AG10803 (cell line): ENCODE measurements at places on chromosomes 4 and X.

DNA sequence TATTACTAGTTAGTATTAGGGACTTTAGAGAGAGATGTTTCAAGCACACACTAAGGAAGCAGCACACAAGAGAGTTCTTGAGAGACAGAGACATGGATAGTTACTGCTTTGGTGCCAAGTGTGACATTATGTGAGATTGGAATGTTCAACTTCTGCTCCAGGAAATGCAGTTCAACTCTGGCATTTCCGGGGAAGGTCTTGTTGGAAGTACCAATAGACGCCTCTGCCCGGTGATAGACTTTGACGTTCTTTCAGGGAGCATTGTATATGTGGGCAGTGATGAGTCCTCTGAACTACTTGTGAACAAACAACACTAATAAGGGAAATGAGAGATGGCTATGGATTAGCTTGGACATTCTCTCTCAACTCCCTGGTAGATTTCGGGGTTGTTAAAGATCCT, 638.1 kb upstream of the BOD1L1 start:
- no peak for DNase-seq

GRCh38 chrX:31921236-31921635, 849.4 kb upstream of the FTHL17 start:
- DNase-seq, result no peak

- DNase-seq, result no peak
Observed at GRCh38 chr4:38943343-38943742, 75.7 kb downstream of the FAM114A1 start.

DNA sequence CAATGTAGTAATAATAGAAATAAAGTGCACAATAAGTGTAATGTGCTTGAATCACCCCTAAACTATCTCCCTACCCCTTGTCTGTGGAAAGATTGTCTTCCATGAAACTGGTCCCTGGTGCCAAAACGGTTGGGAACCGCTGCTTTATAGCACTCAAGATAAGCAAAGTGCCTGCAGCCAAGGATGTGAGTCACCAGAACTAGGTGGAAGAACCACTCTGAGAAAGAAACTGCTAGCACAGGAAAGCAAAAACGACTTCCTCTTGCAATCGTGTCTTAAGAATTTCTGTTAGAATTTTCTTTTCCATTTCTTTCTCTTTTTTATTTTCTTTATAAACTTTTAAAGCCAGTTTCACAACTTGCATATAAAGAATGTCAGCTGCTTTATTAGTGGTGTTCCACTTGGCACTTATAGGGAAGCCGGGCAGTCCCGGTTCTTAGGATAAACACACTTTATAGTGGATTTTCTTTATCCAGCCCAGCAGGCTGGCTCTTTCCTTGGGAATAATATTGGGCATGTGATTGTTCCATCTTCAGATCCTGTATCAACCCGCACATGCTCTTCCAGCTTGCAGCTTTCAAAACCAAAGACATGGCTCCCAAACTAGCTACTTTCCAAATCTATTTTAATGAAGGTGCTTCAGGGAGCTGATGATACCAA, 32.3 kb upstream of the CXCL8 start:
- DNase-seq, result peak; percentile 81

GRCh38 chr4:86841309-86841708, 7.9 kb downstream of the SLC10A6 start:
- no peak for DNase-seq

DNA sequence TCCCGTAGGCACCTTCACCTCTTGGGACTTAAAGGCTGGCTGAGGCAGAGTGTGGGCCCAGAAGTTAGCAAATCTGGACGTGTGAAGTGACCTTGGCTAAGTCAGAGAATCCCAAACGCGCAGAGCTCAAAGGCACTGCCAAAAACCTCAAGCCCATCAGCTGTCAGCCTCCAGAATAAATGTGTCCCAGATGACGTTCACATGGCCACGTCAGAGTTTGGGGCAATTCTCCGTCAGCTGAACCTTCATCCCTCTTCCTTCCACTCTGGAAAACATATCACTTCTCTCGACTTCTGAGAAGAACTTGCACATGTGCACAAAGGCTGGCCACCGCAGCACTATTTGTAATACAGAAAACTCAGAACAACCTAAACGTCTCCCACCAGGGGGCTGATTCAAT, 35.7 kb upstream of the APLN start:
- DNase-seq, result peak; percentile 71

DNA sequence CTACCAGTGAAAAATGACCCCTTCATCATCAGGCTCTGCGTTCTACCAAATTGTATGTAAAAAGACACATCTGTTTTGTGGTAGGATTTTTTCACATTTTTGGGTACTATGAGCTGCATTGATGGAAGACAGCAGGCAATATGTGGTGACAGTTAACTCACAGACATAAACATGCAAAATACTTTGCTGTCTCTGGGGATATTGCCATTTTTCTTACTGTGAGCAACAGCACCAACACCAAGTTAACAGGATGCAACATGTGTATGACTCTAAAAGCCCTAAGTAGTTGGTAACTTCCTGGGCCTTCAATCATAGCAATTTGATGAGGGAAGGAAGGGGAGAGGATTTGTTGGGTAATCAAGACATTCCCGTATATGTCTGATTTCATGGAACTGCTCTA, 56.4 kb upstream of the DRP2 start:
- peak; percentile 75 for DNase-seq

GRCh38 chr4:41079881-41080560, 134.3 kb downstream of the APBB2 start:
- no peak for DNase-seq
